ENCODE measurements at places on chromosomes 2 and 18.

- DNase-seq, result no peak
Measured at GRCh38 chr2:207619764-207620203, 5.4 kb downstream of the METTL21A start.

- no peak for DNase-seq
Measured at GRCh38 chr2:61943251-61943650, 37.8 kb downstream of the COMMD1 start.

DNA sequence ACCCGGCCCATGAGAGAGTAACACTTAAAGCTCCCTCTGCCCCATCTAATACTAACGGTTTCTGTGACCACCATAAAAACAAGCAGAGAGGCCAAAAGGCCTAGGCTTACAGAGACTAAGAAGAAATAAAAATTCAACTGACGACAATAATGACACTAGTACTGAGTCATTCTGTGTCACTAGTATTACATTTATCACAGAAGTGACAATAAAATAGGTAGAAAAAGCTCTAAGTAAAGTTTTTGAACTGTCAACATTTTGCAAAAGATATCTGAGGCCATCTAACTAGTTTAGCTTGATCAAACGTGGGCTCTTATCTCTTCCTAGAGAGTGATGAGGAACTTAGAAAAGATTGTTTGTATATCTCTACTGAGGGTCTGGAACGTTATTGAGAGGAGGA is 35.6 kb downstream of the AP1S3 start:
- no peak for DNase-seq

- DNase-seq, result no peak
Measured at GRCh38 chr2:209671020-209671680, 100.5 kb upstream of the UNC80 start.

DNA sequence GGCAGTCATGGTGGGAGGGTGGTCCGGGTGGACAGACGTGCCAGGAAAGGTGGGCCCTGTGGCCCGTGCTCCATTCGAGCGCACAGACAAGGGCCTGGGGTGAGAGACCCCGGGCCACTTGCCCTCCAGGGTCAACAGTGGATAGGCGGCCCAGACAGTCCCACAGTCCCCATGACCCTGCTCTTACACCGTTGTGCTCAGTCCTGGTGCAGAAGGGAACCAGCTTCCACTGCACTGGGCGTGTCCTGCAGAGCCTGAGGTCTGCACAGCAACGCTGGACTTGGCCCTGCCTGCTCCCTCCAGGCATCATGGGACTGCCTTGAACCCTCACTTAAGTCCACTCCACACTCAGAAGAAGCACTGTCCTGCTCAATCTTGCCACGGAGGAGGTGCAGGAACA is 52.0 kb downstream of the PXDN start:
- no peak for DNase-seq

- DNase-seq, result no peak
Measured at GRCh38 chr2:64781711-64782390, 128.1 kb upstream of the SERTAD2 start.

DNA sequence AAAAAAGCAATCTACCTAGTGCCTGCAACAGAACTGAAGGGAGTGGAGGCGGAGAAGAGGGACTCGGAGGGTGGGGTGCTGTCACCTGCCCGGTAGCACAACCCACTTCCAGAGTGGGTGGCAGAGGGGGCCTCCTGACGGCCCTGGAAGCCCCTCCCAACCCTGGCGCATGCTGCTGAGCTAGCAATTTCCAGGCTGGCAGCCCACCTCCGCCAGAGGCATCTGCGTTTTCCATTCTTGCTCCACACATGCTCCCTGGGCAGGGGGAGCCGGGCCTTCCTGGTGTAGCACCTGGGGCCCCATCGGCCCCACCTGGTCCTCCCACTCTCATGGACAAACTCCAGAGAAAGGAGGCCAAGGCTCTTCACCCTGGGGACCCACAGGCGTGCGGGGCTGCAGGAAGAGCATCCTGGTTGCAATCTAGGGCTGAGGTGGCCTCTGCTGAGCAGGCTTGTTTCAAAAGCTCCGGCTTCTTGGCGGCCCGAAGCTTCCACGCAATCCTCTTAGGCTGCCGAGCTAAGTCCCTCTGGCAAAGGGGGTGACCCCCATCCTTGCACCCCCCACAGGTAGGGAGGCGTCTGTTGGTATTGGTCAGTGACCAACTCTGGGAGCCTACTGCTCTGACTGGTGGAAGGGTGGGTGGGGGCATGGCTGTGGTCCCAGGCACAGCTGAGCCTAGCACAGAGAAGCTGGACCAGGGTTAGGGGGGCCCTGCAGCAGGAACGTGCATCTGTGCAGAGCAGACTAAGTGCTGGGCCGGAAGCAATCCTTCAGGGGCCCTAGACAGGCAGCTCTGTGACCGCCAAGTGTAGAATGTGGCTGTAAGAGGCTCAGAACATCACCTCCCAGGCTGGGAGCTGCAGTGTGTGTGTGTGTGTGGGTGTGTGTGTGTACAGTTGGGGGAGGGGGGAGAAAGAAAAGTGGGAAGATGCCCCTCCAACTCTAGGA is 2.6 kb downstream of the HS6ST1 start:
- no peak for DNase-seq

DNA sequence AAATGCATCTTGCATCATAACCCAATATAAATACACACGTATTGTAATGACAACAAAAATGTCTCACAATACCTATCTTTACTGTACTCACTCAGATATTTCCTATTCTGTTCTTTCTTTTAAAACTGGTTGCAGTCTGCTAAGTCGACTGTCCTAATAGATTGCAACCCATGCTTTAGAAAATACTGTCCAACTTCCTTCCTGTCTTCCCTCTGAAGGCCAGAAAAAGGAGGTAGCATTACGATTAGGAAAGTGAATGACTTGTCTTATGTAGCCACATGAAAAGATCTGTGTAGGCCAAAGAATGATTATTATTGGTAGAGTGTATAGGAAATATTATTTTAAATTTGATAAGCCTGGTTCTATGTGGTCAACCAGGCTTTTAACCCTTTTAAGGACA is 134.1 kb downstream of the FAM210A start:
- no peak for DNase-seq

DNA sequence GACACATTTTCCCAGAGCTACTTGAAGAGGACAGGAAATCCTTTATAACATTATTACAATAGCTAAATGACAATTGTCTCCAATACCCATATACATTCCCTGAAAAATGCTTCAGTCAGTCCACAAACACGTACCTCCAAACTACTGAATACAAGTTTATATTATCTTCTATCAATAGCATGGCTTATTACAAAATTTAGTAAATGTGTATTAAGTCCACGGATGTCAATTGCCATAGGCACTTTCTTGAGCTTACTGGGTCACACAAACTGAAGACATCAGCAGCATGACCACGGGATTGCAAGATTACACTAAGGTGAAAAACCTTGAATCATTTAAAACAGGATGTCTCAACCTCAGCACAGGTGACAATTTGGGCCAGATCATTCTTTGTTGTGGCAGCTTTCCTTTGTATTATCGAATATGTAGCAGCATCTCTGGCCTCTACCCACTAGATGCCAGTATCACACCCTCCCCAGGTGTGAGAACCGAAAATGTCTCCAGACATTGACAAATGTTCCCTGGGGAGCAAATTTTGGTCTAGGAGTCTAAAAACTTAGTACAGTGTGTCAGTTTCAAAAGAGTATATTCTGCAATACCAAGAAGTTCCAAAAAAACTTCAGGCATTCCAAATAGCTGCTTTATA is 1.4 kb downstream of the MBD2 start:
- DNase-seq, result no peak

DNA sequence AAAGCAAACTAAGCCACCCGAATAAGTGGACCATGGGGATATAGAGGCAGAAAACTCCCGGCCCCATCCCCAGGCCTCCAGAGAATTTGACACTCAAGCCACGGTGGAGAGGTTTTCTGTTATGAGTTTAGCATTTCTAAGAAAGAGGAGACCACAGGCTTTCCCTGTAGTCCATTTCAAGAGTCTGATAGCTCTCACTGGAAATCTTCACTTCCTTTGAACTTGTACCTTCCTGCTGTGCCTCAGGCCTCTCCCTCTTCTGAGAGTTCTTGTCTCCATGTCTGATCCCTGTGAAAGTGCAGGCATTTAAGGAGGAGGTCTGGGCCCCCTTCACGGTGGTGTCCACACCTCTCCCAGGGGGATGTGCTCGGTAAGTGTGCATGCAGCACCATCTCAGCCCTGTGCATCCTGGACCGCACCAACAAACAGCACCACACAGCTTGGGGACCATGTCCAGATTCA is 113.7 kb downstream of the BCL2 start:
- DNase-seq, result no peak

DNA sequence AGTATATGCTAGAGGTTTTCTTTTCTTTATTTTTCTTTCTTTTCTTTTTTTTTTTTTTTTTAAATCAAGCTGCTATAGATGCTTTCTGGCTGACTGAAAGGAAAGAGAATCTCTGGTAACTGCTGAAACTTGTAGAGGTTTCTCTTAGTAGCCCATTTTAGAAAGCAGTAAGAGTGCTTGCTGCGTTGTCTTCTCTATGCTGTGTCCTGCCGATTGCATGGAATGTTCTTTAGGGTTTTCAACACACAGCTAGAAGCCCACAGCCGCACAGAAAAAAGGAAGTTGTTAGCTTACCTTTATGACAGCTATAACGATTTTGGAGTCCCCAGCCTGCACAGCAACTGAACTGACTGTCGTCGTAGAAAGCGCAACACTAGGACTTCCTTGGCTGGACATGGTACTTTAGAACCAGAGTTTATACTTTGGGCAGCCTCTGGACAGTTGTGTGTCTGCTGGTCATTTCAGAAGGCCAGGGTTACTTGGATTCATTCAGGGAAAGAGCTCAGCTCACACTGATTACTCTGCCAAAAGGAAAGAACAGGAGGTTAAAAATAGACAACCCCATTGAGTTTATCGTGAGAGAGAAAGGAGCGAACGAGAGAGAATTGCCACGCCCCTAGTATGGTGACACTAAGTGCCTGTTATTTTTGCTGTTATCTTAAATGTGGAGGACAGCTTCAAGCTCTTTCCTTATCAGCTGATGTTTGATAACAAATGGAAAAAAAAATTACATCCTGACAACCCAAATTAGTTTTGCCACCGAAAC is at the start of gene CCDC141:
Gene CCDC141, minus strand, starts transcription at position 592 of the 766 bp plus-strand sequence. Its CDS starts 196 bp downstream, at position 396.
- DNase-seq, result no peak

DNA sequence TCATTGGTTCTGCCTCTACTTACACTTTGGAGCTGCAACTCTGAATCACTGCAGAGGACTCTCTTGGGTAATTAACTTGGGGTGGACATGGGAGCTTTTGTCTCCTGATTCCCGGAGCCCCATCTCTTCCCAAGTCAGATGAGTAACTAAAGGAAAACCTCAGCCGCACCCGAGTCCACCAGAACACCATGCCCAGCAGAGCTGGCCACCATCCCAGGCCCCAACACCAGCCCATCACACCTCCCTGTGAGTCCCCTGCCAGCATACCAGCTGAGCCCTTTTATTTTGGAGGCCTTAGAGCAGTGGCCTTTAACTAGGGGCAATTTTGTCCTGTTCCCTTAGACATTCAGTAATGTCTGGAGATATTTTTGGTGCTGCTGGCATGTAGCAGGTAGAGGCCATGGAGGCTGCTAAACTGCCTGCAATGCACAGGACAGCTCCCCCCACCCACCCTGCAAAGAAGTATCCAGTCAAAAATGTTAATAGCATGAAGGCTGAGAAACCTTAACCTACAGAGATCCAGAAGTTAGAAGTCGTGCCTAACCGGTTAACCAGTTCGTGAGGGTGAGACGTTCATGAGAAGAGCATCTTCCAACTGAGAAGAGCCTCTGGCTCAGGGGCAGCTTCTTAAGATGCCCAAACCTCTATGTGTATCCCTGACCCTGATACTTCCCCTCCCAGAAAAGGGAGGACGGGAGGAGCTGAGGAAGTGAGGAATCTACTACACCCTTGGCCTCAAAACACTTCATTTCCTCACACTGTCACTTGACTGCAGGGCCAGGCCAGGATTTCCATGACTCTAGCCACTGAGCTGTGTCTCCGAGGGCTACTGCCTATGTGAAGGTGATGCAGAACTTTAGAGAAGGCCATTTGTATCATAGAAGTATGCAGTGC is 139.9 kb upstream of the EPAS1 start:
- no peak for DNase-seq

- DNase-seq, result no peak
Measured at GRCh38 chr18:39721712-39722111, 2156.1 kb upstream of the CELF4 start.

GRCh38 chr2:64915510-64915900 is 73.7 kb upstream of the SLC1A4 start:
- DNase-seq, result no peak

DNA sequence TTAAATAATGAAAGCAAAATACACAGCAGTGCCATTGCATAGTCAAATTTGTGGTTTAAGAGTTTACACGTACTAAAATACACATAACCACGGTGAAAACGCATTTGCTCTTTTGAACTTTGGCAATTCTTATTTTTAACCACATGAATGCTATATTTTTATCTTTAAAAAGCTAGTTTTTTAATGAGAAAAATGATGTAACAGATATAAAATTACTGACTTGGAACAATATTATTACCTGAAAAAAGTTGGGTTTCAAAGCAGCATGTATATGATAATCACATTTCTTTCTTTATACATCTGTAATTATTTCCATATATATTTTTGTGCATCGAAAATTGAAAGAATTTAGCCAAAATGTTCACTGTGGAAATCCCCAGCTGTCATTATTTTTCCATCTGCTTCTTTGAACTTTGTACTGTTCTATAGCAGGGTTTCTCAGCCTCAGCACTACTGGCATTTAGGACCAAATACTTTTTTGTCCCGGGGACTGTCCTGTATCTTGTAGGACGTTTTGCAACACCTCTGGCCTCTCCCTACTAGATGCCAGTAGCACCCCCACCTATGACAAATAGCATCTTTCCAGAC is 75.9 kb upstream of the CAB39 start:
- DNase-seq, result no peak

DNA sequence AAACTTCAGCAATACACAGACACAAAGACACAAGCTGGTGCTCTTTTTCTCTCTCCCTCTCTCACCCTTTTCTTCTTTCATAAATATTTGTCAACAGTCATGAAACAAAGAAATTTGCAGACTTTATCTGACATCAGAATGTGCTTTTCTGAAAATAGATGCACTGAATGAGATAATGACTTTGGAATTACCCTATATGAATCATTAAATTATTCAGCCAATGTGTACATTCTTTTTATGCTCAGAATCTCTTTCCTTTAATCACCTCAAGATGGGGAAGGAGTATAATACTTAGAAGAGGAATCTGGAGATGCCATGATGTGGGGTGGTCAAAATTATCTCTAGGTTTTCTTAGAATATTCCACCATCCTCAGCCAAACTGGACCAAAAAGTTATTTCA is 289.9 kb downstream of the LRRTM1 start:
- no peak for DNase-seq

DNA sequence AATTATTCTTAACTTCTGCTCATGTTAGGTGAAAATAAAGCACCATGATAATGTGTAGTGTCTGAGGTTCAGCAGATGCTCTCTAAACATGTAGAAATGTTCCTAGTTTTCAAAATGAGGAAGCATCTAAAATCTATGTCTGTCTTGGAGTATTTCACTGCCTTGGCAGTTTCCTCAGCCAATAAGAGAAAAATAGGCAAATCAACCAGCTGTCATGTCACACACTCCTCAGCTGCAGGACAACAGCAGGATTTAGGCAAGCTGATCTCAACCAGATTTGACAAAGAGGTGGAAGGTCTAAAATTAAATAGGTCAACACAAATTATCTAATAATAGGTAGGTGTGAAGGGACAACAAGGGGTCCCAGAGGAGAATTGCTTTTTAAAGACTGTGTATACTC is 164.1 kb upstream of the BOD1L2 start:
- no peak for DNase-seq
